ENCODE measurements at places on chromosomes 4 and X.

DNA sequence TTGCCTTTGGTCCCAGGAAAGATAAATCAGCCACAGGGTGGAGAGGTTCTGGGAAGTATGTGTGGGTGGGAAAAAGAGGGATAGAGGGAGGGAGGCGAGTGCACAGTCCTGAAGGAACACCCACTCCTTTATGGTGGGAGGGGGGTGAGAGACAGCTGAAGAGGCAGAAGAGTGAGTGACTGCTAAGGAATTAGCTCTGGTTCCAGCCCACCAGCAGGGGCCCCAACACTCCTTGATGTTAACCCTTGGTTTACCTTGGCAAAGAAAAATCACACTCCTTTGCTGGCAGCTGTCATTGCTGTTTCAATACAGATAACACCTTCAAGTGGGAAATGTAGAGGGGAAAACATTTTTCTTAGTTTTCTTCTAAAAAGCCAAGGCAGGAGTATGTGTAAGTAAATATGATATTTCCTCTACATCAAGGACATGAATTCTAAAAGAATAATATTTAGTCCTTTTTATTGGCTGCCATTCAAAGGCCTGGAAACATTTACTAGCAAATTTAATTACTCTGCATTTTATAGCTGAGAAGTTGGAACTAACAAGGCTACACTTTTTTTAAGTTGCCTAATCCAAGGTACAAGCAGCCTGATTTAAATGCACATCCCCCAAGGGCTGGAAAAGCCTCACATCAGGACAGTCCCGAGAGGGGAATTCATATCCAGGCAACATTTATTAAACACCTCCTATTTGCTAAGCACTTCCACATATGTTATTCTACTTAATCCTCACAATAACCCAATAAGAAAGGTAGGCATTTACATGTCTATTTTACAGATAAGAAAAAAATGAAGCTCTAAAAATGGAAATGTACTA is 81.7 kb downstream of the HS6ST2 start:
- no peak for DNase-seq

- DNase-seq: no peak
These were observed 37.1 kb upstream of the HERC6 start for GRCh38 chr4:88341227-88342192.

GRCh38 chr4:90207887-90208454 is 80.8 kb downstream of the CCSER1 start:
- no peak for DNase-seq

DNA sequence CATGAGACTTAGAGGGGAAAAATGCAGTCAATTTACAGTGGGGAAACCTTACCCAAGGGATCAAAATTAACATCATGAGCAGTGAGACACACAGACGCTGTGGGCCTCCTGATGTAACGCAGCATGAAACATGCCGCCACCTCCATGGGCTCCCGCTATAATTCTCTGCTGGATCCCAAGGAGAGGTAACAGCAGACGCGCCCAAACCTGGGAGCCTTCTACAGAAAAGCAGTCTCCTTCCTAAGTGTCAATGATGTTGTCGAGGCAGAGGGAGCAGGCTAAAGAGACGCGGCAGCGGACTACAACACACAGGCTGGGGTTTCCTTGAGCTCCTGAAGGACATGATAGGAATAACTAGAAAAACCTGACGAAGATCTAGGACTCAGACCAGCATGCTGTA is 142.3 kb downstream of the AFAP1 start:
- no peak for DNase-seq

GRCh38 chrX:126551725-126552312 is 795 bp downstream of the DCAF12L1 start:
- DNase-seq: no peak

DNA sequence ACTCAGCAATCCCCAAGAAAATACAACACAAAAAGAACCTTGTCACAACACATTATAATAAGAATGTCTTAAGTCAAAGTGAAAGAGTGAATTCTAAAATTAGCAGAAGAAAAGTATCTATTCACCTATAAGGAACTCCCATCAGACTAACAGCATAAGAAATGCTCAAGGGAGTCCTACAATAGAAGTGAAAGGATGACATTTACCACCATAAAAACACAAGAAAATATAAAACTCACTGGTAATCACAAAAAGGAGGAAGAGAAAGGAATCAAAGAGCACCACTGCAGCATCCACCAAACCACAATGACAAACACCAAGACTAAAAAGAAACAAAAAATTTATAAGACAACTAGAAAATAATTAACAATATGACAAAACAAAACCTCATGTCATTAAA is 257.0 kb upstream of the AGTR2 start:
- no peak for DNase-seq

GRCh38 chr4:107392951-107393350 is 327.1 kb downstream of the PAPSS1 start:
- DNase-seq: no peak

GRCh38 chr4:19164334-19164733 is 1087.4 kb upstream of the SLIT2 start:
- DNase-seq: no peak

DNA sequence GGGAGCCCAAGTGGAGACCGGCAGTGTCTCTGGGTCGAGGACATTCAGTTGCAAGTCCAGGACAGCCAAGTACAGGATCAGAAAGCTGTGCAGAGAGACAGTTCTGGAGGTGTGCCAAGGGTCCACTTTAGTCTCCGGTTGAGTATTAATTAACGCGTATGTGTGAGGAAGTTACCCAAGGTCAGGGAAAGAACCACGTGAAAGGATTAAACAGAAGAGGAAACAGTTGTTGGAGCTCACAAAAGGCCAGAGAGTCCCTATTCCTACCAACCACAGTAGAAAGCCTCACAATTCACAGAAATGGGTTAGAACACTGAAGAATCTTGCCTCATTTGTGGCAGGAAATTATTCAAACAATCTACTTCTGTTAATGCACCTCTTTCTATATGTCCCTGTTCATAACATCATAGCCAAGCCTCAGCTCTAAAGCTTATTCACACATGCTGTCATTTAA is 17.9 kb upstream of the NSUN7 start:
- no peak for DNase-seq

GRCh38 chrX:44422631-44423030 is 79.2 kb upstream of the EFHC2 start:
- DNase-seq: no peak

GRCh38 chr4:42633605-42634388 is 23.1 kb downstream of the ATP8A1 start:
- DNase-seq: no peak

DNA sequence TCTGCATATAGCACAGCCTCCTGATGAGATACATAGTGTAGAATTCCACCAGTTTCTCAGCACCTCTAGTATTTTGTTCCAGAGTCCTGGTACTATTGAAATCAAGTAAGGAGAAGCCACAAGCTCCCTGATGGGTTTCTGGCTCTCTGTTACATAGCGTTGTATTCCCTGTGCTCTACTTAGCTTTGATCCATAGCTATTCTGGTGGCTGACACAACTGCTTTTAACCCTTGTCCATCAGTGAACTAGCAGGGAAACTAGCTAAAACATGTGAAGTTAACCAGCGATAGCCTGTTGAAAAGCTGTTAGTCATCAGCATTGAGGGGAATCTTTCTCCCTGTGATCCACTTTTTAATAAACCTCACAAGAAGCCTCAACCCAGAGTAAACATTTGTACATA is 26.9 kb downstream of the NIPAL1 start:
- no peak for DNase-seq

- no peak for DNase-seq
These were observed 135.3 kb upstream of the LDB2 start for GRCh38 chr4:17033768-17034181.

GRCh38 chr4:164438321-164438720 is 315.6 kb upstream of the SMIM31 start:
- no peak for DNase-seq

DNA sequence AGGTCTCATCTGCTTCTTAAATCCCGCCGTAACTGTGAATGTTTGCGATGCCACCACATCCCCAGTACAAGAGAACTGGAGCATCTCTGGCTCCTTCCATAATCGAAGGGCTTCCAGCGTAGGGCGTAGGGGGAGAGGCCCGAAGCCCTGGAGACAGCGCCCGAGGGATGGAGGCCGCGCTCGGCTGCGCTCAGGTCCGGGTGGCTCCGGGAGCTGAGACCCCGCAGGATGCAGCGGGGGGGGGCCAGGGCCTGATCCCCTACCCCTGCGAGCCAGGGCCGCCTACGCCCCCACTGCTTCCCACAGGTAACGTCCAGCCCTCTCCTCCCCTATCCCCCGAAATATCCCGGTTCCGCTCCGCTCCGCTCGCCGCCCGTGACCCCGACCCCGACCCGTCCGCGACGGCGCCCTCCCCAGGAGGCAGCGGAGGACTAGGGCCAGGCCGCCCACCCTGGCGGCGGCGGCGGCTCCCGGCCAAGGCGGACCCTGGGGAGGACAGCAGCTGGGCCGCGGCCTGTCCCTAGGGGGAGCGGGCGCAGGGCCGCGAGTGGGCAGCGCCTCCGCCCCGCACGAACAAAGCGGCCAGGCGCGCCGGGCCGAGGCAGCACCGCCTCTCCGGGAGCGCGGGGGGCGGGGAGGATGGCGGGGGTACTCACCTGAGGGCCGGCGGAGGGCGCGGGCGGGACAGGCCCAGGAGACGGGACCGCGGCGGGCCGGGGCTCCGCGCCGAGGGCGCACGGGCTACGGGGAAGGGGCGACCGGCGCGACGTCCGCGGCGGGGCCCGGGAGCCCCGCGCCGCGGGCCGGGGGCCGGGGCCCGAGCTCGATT is 723 bp downstream of the WDFY3 start:
- DNase-seq: no peak

GRCh38 chr4:139603576-139604410 is 47.8 kb upstream of the SETD7 start:
- DNase-seq: no peak

- DNase-seq: no peak
These were observed 134.3 kb downstream of the MID1IP1 start for GRCh38 chrX:38935561-38935960.

DNA sequence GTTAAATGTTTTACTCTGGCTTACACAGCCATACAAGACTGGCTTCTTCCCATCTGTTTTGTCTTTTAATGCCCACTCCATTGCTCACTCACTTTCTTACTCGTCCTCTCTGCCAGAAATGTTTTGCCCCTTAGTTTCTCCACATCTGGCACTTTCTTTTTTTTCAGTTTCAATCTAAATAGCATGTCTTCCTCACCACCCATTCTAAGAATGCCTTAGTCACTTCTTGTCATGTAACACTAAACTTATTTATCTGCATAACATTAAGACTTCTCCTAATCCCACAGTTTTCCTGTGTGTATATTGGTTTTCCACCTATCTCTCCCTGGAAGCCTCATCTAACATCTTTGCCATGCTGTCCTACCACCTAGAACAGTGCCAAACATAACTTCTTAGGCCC is 119.3 kb downstream of the ADAMTS3 start:
- DNase-seq: no peak

- DNase-seq: peak; percentile 65
These were observed at the start of gene MAGEE1 for GRCh38 chrX:76427560-76428242. MAGEE1 (plus strand) TSS chrX:76427710; CDS start chrX:76427931, 221 bp downstream.

GRCh38 chr4:130092187-130093015 is 996.4 kb downstream of the C4orf33 start:
- no peak for DNase-seq

GRCh38 chrX:111164728-111165127 is 68.7 kb downstream of the PAK3 start:
- no peak for DNase-seq

DNA sequence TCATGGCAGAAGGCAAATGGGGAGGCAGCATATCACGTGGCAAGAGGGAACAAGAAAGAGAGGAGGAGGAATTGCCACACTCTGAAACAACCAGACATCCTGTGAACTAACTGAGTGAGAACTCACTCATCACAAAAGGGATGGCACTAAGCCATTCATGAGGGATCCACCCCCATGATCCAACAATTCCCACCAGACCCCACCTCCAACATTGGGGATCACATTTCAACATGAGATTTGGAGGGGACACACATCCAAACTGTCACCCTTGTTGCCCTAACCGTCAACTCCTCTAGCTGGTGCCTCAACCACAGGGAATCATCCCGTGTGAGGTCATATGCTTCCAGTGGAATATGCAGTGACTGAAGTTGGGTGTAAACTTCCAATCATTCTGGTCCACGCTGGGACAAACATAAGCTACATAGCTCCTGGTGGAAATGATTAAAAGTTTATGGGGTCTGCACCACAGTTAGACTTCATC is 62.5 kb downstream of the TEX13C start:
- no peak for DNase-seq

DNA sequence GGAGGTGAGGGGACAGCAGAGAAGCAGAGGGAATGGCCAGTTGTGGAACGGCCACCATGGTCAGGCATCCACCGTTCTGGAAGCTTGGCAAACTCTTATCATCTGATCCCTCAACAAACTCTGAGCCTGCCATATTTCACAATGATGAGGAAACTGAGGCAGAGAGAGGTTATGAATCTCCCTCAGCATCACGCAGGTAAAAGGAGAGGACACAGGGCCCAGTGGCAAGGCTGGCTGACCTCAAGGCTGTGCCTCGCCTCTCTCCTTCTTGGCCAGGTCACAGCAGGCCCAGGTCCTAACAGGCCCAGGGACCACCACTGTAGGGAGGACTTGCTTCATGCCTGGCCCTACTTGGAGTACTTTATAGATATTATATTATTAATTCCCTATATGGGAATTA is 242.8 kb downstream of the EVC2 start:
- DNase-seq: no peak

DNA sequence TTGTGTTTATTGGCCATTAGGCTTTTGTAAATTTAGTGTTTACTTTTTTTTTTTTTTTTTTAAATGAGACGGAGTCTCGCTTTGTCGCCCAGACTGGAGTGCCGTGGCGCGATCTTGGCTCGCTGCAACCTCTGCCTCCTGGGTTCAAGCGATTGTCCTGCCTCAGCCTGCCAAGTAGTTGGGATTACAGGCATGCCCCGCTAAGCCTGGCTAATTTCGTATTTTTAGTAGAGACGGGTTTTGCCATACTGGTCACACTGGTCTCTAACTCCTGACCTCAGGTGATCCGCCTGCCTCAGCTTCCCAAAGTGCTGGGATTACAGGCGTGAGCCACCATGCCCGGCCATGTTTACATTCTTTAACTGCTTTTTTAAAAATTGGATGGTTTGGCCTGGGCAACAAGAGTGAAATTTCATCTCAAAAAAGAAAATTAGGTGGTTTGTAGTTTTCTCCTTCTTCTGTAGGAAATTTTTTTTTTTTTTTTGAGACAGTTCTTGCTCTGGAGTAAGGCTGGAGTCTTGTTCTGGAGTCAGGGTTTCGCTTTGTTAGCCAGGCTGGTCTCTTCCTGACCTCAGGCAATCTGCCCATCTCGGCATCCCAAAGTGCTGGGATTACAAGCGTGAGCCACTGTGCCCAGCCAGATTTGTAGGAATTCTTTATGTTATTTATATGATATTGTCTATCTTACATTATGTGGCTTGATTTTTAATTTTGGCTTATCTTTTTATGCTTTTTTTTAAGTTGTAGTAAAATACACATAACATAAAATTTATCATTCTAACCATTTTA is 15.1 kb downstream of the UBE2K start:
- DNase-seq: no peak

GRCh38 chr4:82560853-82561785 is 669 bp downstream of the TMEM150C start:
- no peak for DNase-seq

- DNase-seq: no peak
These were observed 166.7 kb downstream of the RPA4 start for GRCh38 chrX:97050392-97050791.
